Renal cortex interstitium (tissue), 15 donors: ENCODE measurements at places on chromosomes 6 and 20. TPM values are rescaled to one million over a fixed set of nuclear protein-coding genes. Genes with fewer than 3 reads are reported as not detected.

Gene MRPL2
- 73.4 TPM for polyA plus RNA-seq

- DNase-seq = no peak
Measured at GRCh38 chr6:144756469-144756868, 471.3 kb downstream of the UTRN start.

DNA sequence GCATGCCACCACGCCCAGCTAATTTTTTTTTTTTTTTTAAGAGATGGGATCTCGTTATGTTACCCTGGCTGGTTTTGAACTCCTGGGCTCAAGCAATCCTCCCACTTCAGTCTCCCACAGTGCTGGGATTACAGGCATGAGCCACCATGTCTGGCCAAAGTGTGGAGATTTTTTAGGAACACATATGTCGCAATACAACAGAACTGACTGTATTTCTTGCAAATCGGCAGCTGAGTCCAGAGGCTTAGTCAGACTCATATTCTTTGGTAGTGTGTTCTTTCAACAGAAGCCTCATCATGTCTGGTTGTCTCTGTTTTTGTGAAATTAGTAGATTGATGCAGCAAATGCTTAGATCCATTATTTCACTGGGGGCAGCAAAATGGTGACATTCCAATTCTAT, 23.9 kb upstream of the CD164 start:
- no peak for DNase-seq

Gene BNIP5
- 0.11 TPM for polyA plus RNA-seq
